Right ventricle myocardium superior (tissue), 1 donor: ENCODE measurements at places on chromosomes 3 and 15.

DNA sequence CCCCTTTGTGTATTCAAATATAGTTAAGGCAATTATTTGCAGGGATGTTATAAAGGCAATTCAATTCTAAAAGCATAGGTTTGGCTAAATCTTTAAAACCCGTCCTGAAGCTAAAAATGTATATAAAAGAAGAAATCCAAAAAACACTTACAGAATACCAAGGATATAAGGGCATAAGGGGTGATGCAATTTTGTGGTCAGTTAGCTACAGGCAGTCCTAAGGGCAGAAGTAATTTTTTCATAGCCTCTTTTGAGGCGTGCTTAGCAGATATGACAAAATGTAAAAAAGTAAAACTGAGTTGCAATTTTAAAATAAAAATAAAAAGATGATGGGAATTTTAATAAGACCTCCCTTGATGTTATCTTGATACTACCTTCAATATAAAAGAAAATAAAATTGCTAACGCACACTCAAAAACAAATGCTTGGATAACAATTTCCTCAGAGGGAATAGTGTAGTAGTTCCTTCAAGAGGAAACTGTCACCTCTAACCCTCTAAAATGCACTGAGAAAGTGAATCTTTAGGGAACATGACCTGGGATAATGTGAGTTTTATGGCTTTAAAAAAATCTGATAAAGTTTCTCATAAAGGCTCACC is 104.2 kb downstream of the MYH15 start:
- DNase-seq, result no peak

DNA sequence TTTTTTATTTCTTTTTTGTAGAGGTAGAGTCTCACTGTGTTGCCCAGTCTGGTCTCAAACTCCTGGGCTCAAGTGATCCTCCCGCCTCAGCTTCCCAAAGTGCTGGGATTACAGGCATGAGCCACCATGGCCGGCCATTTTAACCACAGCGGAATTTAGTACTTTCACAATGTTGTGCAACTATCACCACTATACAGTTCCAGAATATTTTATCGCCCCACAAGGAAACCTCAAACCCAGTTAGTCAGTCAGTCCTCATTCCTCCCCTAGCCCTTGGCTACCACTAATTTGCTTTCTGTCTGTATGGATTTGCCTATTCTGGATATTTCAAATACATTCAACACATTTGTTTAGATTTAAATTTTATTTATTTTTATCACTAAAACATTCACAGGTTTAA is 15.5 kb upstream of the HOMER2 start:
- no peak for DNase-seq

DNA sequence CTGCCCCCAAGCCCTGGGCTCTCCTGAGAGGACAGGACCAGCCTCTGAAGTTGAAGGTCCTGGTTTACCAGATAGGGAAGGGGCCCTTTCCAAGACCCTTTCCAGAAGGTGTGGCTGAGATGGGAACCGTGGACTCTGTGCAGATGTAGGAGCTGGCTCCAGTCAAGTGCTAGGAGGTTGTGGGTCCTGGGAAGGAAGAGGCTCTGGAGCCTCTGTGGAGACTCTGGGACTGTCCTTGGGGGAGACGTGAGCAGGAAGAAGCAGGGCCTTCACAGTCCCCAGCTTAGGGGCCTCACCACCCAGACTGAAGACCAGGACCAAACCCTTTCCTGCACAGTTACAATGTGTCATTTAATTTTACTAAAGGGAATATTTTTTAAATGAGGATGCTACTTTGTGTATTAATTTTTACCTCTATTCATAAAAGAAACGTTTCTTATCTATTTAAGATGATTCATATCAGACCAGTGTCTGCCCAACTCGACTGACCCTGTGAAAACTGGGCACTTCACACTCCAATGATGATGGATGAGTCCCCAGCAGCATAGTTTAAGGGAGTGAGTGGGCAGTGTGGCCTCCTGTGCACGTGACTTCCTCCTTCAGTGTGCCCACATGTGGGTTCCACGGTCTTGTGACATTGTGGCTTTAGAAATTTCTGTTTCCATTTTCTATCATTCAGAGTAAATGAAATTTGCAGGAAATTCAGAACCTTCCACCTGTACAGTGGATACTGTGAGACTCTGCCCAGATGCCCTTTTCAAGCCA is 10.9 kb downstream of the CCR5AS start:
- DNase-seq, result no peak

DNA sequence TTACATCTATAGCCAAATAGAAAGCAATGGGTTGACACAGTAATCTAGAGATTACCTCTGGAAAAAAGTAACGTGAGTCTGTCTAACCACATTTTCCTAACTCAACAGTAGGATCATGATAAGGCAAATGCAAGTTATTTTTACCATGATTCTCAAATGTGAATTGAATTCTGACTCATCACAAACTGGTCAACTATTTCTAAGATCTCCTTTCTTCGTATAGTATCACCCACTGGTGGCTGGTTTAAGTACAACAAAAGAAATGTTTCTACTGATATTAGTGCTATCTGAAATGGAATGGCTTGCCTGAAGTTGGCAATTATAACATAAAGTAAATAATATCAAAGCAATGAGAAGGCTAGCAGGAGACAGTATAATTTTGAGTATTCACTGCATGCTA is 102.2 kb downstream of the ABI3BP start:
- DNase-seq, result no peak

DNA sequence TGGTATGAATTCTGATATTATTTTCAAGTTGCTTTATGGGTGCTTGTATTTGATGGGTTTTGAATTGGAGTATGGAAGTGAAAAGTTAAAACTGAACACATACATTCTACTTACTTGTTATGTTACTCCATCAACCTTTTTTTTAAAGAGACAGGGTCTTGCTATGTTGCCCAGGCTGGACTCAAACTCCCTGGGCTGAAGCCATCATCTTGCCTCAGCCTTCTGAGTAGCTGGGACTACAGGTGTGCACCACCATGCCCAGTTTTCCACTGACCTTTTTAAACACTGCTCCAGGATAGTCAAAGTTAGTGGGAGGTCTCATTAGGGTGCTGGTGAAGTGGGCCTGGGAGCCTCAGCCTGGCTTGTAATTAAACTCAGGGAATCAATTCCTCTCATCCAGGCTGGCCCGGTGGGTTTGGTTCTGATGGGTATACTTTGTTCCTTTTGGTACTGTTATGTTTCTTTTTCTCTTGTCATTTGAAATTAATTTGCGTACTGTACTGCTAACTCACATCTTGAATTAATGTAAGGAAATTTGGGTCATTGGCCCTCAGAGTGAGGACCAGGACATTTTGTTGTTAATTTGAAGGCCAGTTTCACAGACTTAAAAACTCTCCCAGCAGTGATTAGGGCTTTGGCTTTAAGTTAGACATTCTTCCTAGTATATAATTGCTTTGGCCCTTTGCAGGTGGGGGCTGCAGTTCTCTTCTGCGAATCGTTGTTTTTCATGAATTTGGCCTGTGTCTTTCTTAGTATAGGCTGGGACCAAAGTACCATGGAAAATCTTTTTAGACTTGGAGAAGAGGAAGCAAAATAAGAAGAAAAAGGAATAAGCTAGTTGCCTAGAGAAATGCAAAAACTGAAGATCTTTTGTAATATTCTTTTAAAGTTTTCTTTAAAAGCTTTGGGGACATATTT is 66.9 kb downstream of the FNDC3B start:
- DNase-seq, result no peak

DNA sequence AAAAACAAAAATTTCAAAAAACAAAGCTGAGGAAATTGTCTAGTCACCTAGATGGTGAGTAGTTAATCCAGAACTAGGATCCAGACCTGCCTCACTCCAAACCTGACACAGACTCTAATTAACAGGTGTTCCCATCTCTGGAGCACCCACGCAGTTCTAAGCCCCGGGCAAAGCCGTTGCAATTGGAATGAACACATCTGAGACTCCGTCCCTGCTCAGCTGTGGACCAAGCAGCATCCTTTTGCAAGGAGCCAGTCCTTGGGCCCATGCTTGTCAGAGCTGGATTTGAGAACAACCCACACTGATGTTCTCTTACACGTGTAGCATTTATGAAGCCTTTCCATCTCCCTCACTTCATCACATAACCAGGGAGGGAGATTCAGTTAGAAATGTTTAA is 54.8 kb downstream of the LMCD1 start:
- DNase-seq, result no peak

DNA sequence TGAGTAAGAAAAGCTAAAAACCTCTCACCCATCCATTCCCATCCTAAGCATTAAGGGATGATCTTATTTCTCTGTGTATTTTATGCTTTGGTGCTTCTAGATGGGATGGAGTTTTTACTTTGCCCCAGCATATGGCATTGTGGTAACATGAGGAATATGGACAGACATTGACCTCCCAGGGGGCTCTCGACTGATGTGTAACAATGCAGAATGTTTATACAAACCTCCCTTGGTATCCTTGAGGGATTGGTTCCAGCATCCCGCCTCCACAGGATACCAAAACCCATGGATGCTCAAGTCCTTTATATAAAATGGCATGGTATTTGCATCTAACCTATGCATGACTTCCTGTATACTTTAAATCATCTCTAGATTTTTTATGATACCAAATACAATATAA is 21.6 kb downstream of the PDIA5 start:
- no peak for DNase-seq

GRCh38 chr3:194103983-194104751 is 31.8 kb upstream of the HES1 start:
- no peak for DNase-seq

DNA sequence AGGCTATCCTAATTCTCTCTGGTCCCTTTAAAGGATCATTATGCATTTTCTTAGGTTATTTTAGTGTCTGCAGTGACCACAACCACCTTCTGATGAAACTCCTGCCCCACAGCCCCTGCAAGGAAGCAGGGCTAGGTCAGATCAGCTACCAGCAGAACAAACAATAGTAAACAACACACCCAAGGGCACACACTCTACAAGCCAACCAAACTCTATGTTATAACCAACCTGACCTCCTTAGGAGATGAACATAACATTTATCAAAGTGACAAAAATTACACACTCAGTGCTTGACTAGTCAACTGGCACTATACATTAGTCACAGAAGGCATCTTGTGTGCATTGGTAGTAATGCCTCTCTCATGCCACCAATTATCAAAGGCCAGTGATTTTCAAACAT is 17.3 kb downstream of the DENND6A start:
- no peak for DNase-seq

GRCh38 chr3:29919571-29919970 is 638.7 kb downstream of the RBMS3 start:
- DNase-seq, result no peak

GRCh38 chr3:158882445-158882844 is 80.6 kb downstream of the MFSD1 start:
- DNase-seq, result no peak

DNA sequence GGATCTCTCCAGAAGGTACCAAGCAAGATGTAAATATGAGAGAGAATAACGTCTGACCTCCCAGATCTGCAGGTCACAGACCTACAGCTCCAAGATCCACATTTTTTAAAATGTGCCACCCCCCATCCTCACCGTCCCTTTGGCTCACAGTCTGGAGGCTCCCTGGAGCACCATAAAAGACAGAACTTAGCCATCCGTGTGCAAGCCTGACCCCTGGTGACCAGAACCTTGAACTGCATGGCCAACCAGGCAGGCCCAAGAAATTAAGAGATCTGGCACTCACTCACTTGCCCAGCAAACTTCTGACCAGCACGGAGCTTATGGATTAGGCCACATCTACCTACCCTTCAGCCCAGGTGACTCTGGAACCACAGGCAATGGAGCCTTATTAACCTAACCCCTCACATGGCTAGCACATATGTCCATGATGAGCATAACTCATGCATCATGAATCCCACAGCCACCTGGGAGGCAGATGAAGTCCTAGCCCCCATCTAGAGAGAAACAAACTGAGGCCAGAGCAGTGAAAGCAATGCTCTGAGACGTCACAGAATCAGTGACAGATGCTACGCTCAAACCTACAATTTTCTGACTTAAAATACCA is 275.3 kb downstream of the UACA start:
- peak; percentile 83 for DNase-seq

DNA sequence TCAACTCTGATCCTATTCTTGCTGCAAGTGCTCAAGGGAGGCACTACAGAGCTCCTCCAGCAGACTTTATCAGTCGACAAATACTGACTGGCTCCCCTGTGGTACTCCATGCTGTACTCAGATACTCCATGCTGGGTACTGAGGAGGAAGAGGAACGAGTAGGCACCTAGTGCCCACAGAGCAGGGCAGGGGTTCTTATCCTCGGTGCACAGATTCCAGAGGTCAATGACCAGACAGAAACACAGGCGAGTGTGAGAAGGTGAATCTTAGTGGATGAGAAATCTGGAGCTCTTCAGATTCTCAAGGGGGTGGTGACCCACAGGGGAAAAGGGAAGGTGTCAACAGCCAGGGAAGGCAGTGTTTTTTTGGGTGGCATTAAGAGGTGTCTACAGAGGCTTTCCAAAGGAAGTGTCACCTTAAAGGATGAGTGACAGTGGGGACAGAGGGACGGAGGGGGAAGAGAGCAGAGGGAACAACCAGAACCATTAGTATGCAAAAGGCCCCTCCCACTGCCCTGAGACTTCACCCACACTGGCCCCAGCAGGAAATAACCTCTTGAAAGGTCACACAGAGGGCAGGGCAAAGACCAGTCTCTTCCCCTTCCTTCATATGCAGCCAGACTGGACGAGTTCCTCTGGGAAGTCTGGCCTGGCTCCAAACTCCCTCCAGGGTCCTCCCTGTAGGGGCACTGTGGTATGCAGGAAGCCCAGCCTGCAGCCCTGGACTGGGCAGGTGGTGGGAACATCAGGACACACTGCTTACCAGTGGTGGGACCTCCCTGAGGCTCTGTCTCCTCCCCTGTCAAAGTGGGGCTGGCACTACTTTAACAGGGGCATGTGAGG is 27.5 kb downstream of the CCDC12 start:
- peak; percentile 66 for DNase-seq

- DNase-seq, result no peak
Measured at GRCh38 chr15:70025413-70026296, 72.1 kb downstream of the TLE3 start.

GRCh38 chr3:115968871-115969270 is 345.6 kb downstream of the GAP43 start:
- no peak for DNase-seq

GRCh38 chr15:96514607-96515285 is 184.2 kb downstream of the NR2F2 start:
- no peak for DNase-seq

GRCh38 chr3:53287131-53287629 is 31.4 kb upstream of the TKT start:
- DNase-seq, result no peak

DNA sequence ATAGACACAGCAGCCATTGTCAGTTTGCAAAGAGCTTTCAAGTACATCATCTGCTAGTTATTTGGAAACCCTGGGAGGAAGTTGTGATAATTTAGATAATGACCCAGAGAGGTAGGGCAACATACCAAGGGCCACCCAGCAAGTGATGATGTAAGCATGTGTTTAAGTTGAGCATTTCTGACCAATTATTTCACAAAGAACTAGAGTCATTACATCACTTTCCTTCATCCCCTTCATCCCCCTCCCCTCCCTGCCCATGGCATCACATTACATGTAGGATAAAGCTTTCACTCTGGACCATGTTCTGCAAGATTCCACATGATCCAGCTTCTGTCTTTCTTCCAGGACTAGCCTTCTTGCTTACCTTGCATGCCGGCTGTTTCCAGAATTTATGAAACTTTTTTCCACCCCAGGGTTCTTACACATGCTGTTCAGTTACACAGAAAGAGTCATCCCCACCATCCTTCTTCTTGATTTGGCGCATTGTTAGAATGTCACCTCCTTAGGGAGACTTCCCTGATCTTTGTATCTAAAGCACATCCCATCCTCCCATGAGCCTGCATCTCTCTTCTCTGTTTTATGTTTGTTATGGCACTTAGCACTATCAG is 71.3 kb downstream of the PTPRG start:
- DNase-seq, result no peak
